Daoy (cell line): ENCODE measurements at places on chromosomes 3 and 15. TPM values are rescaled to one million over a fixed set of nuclear protein-coding genes. Genes with fewer than 3 reads are reported as not detected.

Gene GOLGA8K
- total RNA-seq = 0.51 TPM in 1 of 2 replicates, not detected in the other

Gene SEMA3G
- 0.34 TPM in 1 of 2 replicates, not detected in the other for total RNA-seq

Gene ST3GAL6
- 1.2 and 3.4 TPM in 2 replicates for total RNA-seq

- DNase-seq = no peak
These were observed 18.8 kb upstream of the ANKDD1A start for GRCh38 chr15:64892847-64893403.

GRCh38 chr3:114144909-114145688 lies 33.8 kb downstream of the DRD3 start:
- peak; percentile 93 for DNase-seq

Gene C2CD4A
- not detected in 2 replicates for total RNA-seq

DNA sequence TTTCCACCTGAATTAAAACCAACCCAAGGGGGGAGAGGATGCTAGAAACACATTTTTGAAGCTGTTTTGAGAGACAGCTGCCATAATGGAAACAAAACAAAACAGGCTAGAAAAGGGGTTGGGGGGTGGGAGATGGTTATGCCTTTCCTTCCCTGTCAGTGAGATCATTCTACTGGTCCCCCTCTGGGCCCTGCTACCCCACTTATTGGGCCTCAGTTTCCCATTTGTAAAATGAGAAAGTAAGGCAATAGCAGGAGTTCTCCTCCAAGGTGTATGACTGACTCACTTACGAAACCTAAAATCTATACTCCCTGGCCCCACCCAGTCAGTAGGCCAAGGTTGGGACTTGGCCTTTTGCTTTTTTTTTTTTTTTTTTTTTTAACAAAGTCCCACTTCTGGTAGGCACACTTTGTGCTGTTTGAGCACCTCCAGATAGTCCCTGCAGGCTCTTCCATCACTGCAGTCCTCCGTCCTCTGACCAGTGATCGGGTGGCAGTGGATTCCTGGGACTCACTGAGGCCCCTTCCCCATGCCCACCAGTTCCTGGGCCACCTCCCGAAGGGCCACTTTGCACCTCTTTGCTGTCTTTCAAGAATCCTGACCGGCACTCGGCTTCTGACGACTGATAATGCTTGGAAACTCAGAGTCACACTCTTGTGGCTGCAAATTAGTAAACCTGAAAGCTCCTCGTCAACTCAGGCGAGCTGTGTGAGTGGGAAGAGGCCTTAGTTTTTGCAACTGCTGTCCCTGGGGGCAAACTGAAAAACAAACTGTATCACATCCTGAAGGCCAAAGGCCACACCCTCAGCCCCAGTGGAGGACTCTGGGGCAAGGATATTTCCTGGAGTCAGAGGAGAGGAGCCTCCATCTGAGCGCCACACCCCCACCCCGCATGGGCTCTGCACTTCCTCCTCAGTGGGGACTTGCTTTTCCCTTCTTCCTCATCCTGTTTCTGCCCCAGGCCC lies 6.7 kb upstream of the PSTPIP1 start:
- no peak for DNase-seq
